Activated CD8-positive, alpha-beta memory T cell treated with anti-CD3 and anti-CD28 coated beads, Interleukin-2, amount 50 U/mL, for 4 hours (primary cell): ENCODE measurements at places on chromosomes 2 and 18.

- DNase-seq = no peak
Measured at GRCh38 chr2:71482055-71482454, 28.7 kb downstream of the DYSF start.

DNA sequence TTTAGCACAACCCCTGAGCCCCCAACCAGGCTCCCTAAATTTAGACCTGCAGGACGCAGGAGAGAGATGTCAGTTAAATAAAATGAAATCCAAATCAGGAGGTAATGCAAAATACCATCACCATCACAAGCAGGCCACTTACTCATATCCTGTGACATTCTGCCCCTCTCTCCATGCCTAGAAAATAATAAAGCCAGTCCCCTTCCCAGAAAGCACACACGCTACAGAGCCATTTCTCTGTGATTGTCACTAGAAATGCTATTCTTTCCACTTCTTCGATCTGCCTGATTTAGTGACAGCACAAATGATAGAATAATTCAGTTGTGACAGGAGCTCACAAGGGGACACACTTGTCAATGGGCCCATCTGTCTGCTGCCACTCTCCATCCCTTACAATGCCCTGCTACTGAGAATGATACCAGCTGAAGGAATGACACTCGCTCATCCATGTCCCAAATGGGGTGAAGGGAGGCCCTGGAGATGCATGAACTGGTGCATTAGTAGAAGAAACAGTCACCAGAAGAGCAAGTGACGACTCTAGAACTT is 272.1 kb downstream of the SP3 start:
- DNase-seq = no peak

DNA sequence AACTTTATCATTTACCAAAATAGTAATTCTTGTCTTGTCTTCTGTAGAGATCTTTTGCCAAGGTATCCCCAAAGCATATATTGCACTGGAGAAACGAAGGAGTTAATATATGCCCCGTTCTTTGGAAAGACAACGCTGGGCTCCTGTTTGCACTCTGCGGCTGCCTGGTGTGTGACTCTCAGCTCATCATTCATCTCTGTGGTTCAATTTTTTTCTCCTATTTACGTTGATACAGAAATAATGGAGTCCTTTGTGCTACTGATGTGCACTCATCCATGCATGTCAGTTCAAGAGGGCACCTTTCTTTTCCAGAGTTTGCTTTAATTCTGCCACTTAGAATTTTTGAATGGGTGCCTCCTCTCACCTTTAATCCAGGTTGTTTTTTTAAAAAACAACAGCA is 655.5 kb downstream of the DCDC2C start:
- no peak for DNase-seq

DNA sequence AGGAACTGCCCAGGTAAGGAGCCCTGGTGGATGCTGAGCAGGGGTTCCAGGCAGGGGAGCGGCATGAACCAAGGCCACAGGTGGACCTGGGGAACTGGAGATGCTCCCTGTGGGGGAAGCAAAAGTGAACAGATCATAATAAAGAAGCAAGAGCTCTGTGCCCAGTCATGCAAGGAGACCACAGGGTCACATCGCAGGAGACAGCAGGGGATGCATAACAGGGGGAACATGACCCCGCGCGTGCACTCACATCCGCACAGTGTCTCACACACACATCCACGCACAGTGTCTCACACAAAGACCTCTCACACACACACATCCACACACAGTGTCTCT is 473.3 kb upstream of the HS6ST1 start:
- no peak for DNase-seq
